Articular chondrocyte of knee joint (primary cell): ENCODE measurements at places on chromosomes 12 and 14. TPM values are rescaled to one million over a fixed set of nuclear protein-coding genes. Genes with fewer than 3 reads are reported as not detected.

Gene C12orf56
- 0.32 TPM in 1 of 2 replicates, not detected in the other for total RNA-seq

Gene RFLNA
- total RNA-seq, result 2.9 and 5.2 TPM in 2 replicates

Gene HCAR1
- 0.22 and 0.26 TPM in 2 replicates for total RNA-seq

Gene TEX52
- not detected in 2 replicates for total RNA-seq

Gene IL23A
- not detected in 2 replicates for total RNA-seq

Gene TXNDC16
- 6.9 and 9.0 TPM in 2 replicates for total RNA-seq

Gene EIF2S3B
- 1.7 and 4.0 TPM in 2 replicates for total RNA-seq

Gene ZFHX2
- 0.32 and 0.39 TPM in 2 replicates for total RNA-seq

Gene PLEKHG7
- total RNA-seq, result not detected in 2 replicates

Gene ACOT4
- total RNA-seq, result 2.2 TPM in 2 replicates

Gene CLBA1
- total RNA-seq, result 8.1 and 9.8 TPM in 2 replicates

Gene MYO1H
- total RNA-seq, result not detected in 2 replicates

Gene SMCO2
- 0.43 and 1.6 TPM in 2 replicates for total RNA-seq

Gene CD4
- total RNA-seq, result 2.3 and 4.3 TPM in 2 replicates

Gene TAS2R8
- total RNA-seq, result 0.22 and 0.26 TPM in 2 replicates

Gene GARIN6
- not detected in 2 replicates for total RNA-seq

Gene KRT72
- total RNA-seq, result not detected in 2 replicates

Gene DNAI7
- total RNA-seq, result 0.52 and 0.86 TPM in 2 replicates

Gene SERPINA9
- total RNA-seq, result 0.26 and 0.43 TPM in 2 replicates

Gene BRAP
- 20.6 and 22.9 TPM in 2 replicates for total RNA-seq

Gene ETFBKMT
- total RNA-seq, result 6.0 and 6.4 TPM in 2 replicates

Gene PIP4P1
- 19.9 and 21.6 TPM in 2 replicates for total RNA-seq

Gene SYT1
- 1.5 TPM in 1 of 2 replicates, not detected in the other for total RNA-seq

Gene OR6C75
- not detected in 2 replicates for total RNA-seq

Gene AMIGO2
- 1.2 and 1.7 TPM in 2 replicates for total RNA-seq

Gene SLC39A5
- total RNA-seq, result not detected in 2 replicates

Gene OASL
- 0.52 and 1.5 TPM in 2 replicates for total RNA-seq

Gene GNB3
- 3.7 and 4.3 TPM in 2 replicates for total RNA-seq

Gene ABCD2
- total RNA-seq, result under 0.01 TPM in 2 replicates

Gene CBLN3
- 6.1 and 7.5 TPM in 2 replicates for total RNA-seq

Gene KRT80
- total RNA-seq, result 0.52 and 0.97 TPM in 2 replicates

Gene KRT82
- not detected in 2 replicates for total RNA-seq

Gene KLRD1
- 0.65 and 1.2 TPM in 2 replicates for total RNA-seq

Gene NFATC4
- total RNA-seq, result 202 and 302 TPM in 2 replicates

Gene ATG101
- 37.5 and 45.2 TPM in 2 replicates for total RNA-seq

Gene OLR1
- not detected in 2 replicates for total RNA-seq

Gene NKX2-1
- not detected in 2 replicates for total RNA-seq

Gene ASB2
- not detected in 2 replicates for total RNA-seq

Gene ANKRD33
- not detected in 2 replicates for total RNA-seq

Gene B4GALNT1
- total RNA-seq, result 1.0 and 2.9 TPM in 2 replicates

Gene PMCH
- total RNA-seq, result 0.22 and 0.26 TPM in 2 replicates

Gene KLRC4
- not detected in 2 replicates for total RNA-seq

Gene VEZT
- 81.8 and 82.9 TPM in 2 replicates for total RNA-seq

Gene RGS6
- total RNA-seq, result not detected in 2 replicates

Gene KRT75
- total RNA-seq, result 0.91 and 1.4 TPM in 2 replicates

Gene CABP1
- total RNA-seq, result under 0.01 TPM in 1 of 2 replicates, not detected in the other

Gene KCNC2
- not detected in 2 replicates for total RNA-seq

Gene HOXC11
- 1.3 and 1.4 TPM in 2 replicates for total RNA-seq

Gene ACTN1
- 221 and 269 TPM in 2 replicates for total RNA-seq

Gene OTOGL
- total RNA-seq, result 0.11 and 0.26 TPM in 2 replicates

Gene PPP1R36
- 1.3 and 2.4 TPM in 2 replicates for total RNA-seq

Gene WIF1
- not detected in 2 replicates for total RNA-seq

Gene ALX1
- not detected in 2 replicates for total RNA-seq

Gene RERGL
- not detected in 2 replicates for total RNA-seq

Gene FOXA1
- 0.11 TPM in 1 of 2 replicates, not detected in the other for total RNA-seq

Gene CCDC177
- under 0.01 TPM in 1 of 2 replicates, not detected in the other for total RNA-seq

Gene SMOC1
- total RNA-seq, result 50.8 and 96.4 TPM in 2 replicates

Gene MYF5
- total RNA-seq, result not detected in 2 replicates

Gene ETFRF1
- 38.0 and 42.7 TPM in 2 replicates for total RNA-seq

Gene RND1
- total RNA-seq, result 0.22 and 0.39 TPM in 2 replicates
